Hematopoietic multipotent progenitor cell (in vitro differentiated cells): ENCODE measurements at places on chromosomes 12 and 14. TPM values are rescaled to one million over a fixed set of nuclear protein-coding genes. Genes with fewer than 3 reads are reported as not detected.
A peak's percentile ranks its signal among the peaks of the same experiment; 100 is the strongest.

DNA sequence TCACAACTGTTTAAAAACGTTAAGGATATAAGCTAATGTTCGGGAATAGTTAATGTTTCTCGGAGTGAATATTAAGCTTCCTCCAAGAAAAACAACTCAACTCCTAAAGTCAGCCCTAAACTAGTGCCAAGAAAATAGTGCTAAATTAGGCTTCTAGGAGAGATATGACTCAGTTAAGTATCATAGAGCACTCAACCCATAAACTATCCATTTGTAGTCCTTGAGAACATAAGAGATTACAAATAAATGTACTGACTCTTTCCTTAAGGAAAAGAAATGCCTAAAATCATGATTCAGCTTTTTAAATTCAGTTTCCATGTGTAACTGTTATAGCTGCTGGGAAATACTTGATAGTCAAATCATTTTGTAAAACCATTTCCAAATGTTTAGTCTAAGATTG, 117.1 kb downstream of the HMGA2 start:
- DNase-seq: no peak

DNA sequence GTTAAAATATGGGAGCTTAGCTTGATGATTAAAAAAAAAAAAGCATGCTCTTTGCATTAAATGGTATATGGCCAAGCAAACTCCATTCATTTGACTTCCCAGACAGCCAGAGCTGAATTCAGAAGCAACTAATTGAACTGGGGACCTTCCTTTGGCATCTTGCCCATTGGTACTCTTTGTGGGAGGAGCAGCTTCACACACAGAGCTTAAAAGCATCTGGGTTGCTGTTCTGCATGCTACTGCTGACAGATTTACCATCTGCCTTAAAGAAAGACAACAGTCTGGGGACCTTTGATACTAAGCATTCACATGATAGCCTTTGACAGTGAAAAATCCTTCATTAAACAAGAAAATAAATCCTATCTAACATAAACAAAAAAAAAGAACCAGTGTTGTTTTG, 977.9 kb downstream of the TMTC2 start:
- no peak for DNase-seq

DNA sequence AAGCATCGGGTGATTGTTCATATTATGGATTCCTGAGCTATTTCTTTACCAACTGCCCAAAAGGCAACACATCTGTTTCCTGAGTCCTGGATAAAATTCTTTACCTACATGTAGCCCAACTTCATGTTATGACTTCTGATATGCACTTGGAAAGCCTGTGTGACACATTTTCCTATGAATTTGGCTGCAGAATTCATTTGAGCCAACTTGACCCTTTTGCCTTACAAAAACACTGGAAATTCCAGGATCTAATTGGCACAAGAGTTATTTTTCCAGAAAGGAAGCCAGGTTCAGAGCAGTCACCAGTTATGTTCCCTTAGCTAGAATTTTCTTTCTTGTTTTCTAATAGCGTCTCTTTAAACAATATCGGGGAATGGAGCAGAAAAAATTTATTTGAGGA, 202.5 kb upstream of the LRIG3 start:
- DNase-seq: no peak

DNA sequence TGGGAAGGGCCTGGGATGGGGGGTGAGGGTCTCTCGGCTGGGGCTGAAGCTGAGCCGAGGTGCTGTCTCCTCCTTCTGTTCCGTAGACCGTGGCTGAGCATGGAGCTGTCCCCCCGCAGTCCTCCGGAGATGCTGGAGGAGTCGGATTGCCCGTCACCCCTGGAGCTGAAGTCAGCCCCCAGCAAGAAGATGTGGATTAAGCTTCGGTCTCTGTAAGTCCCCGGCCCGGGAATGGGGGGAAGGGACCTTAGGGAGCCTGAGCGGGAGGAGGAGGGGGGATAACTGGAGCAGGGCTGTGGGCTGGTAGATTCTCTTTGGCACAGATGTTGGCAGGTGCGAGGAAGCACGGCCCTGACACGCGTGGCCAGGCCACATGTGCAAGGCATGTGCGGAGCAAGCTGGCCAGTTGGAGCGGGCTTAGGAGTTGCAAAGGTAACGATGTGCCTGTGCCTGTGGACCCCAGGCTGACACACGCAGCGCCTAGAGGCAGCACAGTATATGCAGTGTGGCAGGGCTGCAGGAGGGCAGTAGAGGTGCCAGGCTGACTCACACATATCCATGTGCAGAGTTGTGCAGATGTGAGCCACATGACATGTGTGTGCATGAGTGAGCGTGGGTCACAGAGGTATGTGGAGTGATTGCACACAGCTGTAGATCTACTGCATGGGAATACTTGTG, 512 bp downstream of the PDE1B start:
- peak; percentile 58 for DNase-seq

DNA sequence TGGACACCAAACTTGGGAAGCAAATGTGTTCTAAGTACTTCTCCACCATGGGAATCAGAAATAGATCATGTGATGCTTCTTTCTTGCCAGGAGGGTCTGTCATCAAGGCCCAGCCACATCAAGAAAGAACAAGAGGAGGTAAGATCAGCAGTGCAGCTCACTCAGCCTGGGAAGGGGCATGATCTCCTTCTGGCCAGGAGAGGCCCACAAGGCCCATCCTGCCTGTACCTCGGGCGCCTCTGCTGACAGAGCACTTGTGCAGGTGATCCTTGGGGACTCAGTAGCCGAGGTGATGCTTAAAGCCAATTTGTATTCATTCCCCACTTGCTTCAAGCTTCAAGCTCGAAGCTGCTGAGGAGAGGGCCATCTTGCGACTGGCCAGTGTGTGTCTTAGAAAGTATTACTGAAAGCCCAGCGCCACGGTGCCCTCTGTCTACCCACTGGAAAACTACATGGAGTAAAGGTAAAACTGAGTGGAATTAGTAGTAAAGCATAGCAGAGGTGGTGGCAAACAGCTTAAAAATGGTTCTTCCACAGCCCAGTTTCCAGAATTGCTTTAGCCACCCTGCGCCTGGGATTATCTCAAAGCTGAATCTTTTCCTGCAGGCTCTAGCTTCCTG, 26.2 kb downstream of the RTRAF start:
- peak; percentile 23 for DNase-seq

- no peak for DNase-seq
Observed at GRCh38 chr12:72139411-72139810, 132.8 kb upstream of the TRHDE start.

GRCh38 chr14:28142400-28143015, 624.1 kb upstream of the FOXG1 start:
- peak; percentile 5 for DNase-seq

GRCh38 chr12:108766294-108766693, 35.0 kb upstream of the CORO1C start:
- DNase-seq: no peak

- DNase-seq: no peak
Observed at GRCh38 chr12:69047990-69048389, 115.0 kb upstream of the CPM start.

APOF gene
- not detected for total RNA-seq

TMEM132C gene
- under 0.01 TPM for total RNA-seq

TCL1A gene
- 8.3 TPM for total RNA-seq
